ENCODE measurements at places on chromosomes 11 and 22. TPM values are rescaled to one million over a fixed set of nuclear protein-coding genes. Genes with fewer than 3 reads are reported as not detected.

DNA sequence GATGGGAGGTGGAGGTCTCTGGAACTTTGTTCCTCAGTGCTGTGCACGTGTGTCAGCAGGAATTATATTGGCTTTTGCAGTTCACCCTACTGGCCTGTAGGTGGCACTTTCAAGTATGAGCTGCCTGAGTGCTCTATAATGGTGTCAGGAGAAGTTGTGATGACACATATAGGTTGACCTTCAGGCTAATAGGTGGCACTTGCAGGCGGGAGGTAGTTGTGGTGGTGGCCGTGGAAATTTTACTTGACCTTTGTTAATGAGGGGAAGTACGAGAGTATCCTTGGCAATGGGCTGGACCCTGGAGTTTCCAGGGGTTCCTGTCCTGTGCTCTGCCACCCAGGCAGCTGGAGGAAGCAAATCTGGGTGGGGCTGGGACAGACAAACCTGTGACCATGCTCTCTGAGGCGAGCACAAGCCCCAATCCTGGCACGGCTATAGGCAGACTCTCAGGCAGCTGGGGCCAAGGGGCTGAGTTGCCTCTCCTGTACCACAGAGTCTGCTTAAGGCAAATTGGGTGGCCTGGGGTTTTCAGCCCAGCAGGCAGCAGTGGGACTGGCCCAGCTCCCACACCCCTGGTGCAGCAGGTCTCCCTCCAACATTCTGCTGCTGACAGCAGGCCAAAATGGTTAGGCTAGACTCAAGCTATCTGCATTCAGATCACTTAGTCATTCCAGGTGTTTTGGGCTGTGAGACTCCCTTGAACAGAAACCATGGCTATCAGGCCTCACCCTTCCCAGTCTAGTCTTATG is 147.5 kb upstream of the CTSC start:
- no peak for DNase-seq
- H3K36me3 ChIP-seq, result no peaks in the 10 kb centered on the region
- no peak overlapping the region for H3K27ac ChIP-seq

DNA sequence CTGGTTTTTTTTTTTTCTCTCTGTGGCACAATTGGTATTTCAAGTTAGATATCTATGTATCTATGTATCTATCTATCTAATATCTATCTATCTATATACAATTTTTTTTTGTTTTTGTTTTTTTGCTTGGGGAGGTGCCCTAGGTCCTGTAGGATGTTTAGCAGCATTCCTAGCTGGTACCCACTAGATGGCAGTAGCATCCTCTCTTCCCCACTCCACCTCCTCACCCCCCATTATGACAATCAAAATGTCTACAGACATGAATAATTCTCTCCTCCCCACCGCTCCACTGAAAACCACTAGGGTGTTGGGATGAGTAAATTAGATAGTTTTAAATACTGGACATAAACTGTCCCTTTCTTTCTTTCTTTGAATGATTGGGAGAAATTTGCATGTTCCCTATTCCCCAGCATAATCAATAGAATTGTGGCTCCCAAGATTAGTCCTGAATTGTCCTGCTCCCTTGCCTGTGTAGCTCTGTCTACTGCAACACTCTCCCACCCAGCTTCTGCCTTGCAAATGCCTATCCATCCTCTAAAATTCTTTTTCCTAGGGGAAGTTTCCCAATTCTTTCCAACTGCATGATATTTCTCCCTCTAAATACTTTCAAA is 1152.4 kb downstream of the LRRC4C start:
- no peaks in the 10 kb centered on the region for H3K36me3 ChIP-seq
- no peak overlapping the region for H3K4me3 ChIP-seq
- no peak overlapping the region for H3K27ac ChIP-seq
- no peaks in the 10 kb centered on the region for H3K27me3 ChIP-seq

The ABCC8 gene
- polyA plus RNA-seq, result 4.9 TPM

DNA sequence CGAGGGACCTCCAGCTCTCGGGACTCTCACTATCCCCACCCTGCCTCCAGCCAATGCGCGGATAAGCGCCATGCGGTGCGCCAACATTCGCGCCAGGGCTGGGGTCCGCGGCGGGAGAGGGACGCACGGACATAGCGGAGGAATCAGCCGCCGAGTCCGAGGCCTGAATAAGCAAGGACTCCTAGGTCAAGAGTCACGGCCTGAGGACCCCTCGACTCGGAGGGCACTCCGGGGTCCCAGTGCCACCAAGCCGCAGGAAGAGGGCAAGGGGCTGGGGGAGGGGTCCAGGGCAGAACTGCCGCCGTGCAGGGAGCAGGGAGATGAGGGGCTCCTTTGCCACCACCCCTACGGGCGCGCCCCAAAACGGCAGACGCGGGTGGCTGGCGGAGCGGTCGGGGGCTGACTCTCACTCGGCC is 552 bp downstream of the DSCAML1 start:
- peaks cover 7% of the 10 kb centered on the region for H3K4me1 ChIP-seq
- peak overlapping the region; percentile 52 for H3K4me3 ChIP-seq
- no peaks in the 10 kb centered on the region for H3K36me3 ChIP-seq
- DNase-seq, result no peak
- H3K27ac ChIP-seq, result no peak overlapping the region

DNA sequence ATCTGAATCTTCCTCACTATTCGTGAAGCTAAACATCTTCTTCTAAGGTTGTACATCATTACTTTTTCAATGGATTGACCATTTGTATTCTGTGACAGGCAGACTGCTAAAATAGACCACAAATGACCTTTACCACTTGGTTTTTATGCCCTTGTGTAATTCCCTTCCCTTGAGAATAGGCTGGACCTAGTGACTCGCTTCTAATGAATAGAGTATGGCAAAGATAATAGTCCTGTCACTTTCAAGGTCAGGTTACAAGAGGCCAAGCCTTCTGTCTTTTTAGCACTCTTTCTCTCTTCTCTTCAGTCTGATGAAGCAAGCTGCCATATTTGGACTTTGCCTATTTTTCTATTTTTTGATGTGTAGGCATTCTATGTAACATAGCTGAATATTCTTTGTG is 492.9 kb downstream of the SOX6 start:
- no peak for DNase-seq
- H3K27ac ChIP-seq, result no peak overlapping the region
- H3K27me3 ChIP-seq, result no peaks in the 10 kb centered on the region

DNA sequence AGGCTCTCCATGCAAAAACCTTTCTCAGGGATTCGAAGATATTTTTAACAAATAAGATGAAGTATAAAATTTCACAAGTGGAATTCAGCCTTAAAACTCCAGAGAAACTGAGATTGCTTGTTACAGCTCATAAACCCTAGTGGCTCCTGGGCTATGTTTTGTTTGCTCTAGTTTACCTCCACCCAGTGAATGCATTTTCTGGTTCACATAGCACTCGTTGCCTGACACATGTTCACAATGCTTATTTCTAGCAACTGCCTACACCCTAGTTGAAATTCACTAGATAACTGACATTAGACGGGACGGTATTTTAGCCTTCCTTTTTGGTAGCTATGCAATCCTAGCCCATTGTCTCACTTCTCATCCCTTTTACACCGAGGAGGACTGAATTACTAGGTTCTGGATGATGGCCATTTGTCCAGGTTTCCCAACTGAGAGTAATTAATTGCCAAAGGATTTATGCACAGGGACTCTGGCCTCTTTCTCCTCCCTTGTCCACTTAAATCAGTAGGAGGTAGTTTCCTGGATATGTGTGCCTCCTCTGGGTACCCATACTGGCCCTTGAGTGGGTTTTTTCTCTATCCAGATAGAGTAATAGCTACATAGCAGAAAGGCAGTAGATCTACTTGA is 951.6 kb downstream of the DLG2 start:
- no peak for DNase-seq
- H3K36me3 ChIP-seq, result no peaks in the 10 kb centered on the region
- H3K4me1 ChIP-seq, result peaks cover 4% of the 10 kb centered on the region
- no peak overlapping the region for H3K27ac ChIP-seq

All from H1 (cell line).